Brain (organoid and tissue), 16 donors: ENCODE measurements at places on chromosomes 4 and X.

GRCh38 chr4:153838564-153838963, 49.7 kb upstream of the SFRP2 start:
- no peak for DNase-seq

- DNase-seq: no peak
Observed at GRCh38 chr4:48130100-48130499, 4.0 kb downstream of the TXK start.

DNA sequence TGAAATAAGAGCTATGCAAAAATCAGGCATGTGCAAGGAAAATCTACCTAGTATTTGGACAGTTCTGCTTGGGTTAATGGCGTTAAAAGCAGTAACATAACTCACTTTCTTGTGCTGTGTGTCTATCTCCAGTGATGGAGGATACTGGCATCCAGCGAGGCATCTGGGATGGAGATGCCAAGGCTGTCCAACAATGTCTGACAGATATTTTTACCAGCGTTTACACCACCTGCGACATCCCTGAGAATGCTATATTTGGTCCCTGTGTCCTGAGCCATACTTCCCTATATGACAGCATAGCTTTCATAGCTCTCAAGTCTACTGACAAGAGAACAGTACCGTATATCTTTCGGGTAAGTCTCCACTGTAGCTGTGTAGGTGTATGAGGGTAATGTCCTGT, 2.6 kb downstream of the PRDM8 start:
- no peak for DNase-seq

- DNase-seq: no peak
Observed at GRCh38 chrX:747176-747575, 116.6 kb downstream of the SHOX start.

- DNase-seq: no peak
Observed at GRCh38 chr4:88761342-88761741, 63.7 kb upstream of the NAP1L5 start.

- DNase-seq: peak; percentile 97
Observed at GRCh38 chr4:8010618-8011017, 71.0 kb upstream of the AFAP1 start.

GRCh38 chr4:131137196-131137595, 2011.9 kb upstream of the PCDH10 start:
- no peak for DNase-seq

- no peak for DNase-seq
Observed at GRCh38 chr4:111216791-111217190, 593.9 kb upstream of the PITX2 start.

DNA sequence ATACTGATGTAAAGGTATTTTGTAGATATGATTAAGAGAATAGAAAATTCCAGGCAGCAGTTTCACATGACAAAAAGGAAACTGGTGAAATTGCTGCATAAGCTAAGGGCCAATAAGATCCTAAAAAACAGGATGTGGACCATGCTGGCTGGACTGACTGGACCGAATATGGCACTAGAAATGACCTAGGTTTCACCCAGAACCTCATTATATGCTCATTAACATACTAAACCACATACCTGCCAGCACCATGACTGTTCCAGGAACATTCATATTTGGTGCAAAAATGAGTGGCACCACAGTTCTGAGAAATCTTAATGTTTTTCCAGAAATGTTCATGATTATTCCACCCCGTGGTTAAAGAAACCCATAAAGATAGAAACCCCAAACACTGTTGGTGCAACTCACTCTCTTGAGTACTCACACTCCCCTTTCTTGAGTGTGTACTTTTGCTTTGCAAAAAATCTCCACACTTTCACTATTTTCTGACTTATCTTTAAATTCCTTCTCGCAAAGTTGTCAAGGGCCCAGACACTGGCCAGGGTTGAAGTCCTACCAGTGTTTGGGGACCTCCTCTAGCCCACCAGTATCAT, 74.0 kb downstream of the FANCB start:
- DNase-seq: no peak

GRCh38 chr4:14087459-14087858, 459.9 kb upstream of the BOD1L1 start:
- no peak for DNase-seq

- DNase-seq: no peak
Observed at GRCh38 chrX:21960569-21961541, 20.3 kb downstream of the SMS start.

DNA sequence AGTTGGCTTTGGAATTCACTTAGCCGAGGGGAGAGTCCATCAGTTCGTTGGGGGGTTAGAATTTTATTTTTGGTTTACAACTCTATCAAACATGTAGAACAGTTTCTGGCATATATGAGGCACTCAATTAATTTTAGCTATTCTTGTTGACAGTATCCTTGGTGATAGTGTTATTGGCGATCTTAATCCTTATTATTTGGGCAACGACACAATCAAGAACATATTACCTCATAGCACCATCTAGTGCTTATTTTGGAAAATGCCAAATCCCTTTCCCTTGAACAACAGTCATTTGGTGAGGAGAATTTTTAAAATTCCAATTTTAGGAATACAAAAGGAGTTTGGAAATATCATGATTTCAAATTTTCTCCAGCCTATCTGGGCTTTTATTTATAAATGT, 17.9 kb upstream of the PGRMC1 start:
- DNase-seq: peak; percentile 63

DNA sequence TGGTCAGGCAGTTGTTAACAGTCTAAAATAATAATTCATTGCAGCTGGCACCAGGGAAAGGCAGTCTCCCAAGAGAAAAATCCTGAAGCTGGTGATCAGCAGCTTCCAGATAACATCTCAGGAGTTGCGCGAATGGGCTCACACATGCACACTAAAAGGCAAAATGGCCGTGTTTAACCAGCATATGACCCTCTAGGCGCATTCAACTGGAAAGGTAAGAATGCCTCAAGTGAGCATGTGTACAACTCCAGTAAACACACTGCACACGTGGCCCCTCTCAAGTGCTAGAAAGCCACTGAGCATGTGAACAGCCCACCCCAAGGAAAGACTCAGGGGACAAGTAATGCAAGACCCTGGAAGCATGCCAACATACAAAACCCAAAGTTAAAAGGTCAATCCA, 33.1 kb downstream of the STPG2 start:
- DNase-seq: no peak

- no peak for DNase-seq
Observed at GRCh38 chrX:22818061-22818460, 181.7 kb upstream of the DDX53 start.

- DNase-seq: no peak
Observed at GRCh38 chrX:42616981-42617380, 161.0 kb downstream of the PPP1R2C start.

DNA sequence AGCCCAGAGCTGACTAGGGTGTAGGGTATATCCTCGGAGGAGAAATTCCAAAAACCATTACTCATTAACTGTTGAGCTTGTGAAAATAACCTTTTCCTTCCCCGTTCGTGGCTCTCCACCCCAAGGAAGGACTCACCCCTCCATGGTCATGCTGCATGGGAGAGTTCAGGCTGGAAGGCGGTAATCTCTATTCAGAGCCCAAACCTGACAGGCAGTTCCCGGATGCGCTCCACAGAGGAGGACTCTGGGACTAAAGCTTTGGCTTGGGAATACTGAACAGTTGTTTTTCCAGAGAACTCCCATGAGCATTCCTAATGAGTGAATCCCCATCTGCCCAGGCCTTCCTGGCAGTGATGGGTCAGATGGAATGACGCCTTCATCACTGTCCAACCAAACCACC, 125.4 kb downstream of the BCOR start:
- no peak for DNase-seq

DNA sequence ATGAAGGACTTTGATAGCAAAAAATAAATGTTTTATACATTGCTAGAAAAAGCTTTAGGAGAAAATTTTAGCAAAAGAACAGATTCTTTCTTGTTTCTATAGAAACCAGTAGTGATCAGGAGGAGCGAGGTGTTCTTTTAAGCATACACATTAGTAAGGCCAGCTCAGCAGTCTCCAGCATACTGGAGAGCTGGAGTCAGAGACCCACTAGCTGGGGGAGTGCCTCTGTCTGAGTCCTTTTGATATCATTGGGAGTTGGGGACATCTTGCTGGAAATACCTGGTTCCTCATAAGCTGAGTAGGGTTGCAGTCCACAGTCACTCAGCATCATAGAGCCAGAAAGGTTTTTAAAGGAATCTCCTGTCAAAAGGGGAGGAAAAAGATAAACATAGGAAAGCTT, 67.4 kb downstream of the AFF2 start:
- DNase-seq: no peak

GRCh38 chr4:153634738-153635353, 49.2 kb upstream of the TLR2 start:
- DNase-seq: peak; percentile 21

DNA sequence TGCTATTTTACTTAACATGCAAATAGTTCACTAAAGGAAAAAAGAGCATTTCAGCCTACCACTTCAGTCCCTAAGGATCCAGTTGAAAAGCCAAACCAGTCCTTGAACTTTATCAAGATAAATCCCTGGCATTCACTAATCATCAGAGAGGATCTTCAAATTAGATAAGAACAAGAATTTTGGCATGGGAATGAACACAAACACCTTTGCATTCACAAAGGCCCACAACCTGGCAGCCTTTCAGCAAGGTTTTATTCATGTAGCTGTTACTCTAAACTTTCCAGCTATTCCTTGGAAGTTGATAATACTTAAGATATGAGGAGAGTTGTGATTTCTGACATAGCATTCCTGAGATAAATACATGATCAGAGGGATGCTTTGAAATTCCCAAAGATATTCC, 193.4 kb downstream of the LRBA start:
- no peak for DNase-seq

DNA sequence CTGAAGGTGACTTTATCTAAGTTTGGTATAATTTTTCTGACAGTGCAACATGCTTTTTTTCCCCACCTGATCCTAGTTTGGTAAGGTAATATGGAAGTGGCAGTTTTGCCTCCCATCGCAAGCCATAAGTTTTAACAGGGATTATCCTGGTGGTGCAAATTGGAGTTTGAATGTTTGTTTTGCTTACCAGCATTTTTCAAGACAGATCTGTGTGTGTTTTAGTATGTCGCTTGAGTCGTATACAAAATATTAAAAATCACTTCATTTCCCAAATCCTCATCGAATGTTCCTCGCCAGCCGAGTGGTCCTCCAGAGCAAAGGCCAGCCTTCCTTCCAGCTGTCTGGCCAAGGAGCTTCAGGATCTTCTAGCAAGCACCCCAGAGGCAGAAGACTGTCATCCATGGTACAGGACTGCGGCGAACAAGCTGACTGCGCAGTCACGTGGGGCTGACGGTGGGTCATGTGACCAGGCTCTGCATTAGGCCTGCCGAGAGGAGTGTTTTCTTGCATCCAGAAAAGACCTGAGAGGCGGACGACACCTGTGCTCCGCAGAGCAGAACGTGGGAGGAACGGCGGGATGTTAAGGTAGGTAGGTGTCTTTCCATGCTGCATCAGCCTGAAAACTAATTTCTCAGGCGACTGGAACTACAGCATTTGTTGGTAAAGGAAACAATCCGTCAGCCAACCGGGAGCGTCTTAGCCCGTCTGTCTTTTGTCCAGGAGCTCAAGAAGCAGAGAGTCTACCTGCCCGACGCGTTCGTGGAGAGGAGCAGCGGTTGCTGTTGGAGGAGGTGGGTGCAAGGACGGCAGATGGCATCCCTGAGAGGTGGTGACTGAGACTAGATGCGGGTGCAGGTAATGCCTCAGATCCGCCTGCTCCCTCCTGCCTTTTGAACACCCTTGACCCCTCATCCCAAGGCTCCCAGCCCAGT, at the start of gene GPRASP3:
GPRASP3 (plus strand) TSS at position 507 of the 932 bp plus-strand sequence. CDS start 28,253 bp downstream, outside the sequence.
- DNase-seq: peak; percentile 92

DNA sequence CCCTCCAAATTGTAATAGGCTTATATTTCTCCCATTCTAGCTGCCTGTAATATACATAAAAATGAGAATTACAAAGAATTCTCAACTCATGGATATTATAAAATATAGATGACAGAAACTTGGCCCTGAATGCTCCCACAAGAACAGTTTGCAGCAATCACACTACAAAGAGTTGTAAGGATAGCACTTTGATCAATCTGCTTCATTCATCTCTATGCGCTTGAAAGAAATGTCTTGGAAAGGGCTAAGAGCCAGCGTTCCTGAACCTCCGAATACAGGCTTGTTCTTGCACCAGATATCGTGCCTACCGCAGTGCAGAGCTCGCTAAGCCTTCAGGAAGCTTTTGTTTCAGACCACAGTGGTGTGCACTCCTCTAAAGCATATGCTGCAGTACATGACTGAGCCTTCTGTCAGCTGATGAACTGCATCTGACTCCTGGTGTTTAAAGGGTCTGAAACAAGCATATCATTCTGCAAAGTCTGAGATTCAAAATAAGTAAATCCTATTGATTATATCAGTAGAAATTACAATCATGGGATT, 417.6 kb upstream of the ZFP42 start:
- DNase-seq: no peak

GRCh38 chrX:124212622-124213021, 119.8 kb upstream of the TEX13D start:
- no peak for DNase-seq

GRCh38 chr4:146123231-146123630, 52.3 kb upstream of the LSM6 start:
- no peak for DNase-seq

DNA sequence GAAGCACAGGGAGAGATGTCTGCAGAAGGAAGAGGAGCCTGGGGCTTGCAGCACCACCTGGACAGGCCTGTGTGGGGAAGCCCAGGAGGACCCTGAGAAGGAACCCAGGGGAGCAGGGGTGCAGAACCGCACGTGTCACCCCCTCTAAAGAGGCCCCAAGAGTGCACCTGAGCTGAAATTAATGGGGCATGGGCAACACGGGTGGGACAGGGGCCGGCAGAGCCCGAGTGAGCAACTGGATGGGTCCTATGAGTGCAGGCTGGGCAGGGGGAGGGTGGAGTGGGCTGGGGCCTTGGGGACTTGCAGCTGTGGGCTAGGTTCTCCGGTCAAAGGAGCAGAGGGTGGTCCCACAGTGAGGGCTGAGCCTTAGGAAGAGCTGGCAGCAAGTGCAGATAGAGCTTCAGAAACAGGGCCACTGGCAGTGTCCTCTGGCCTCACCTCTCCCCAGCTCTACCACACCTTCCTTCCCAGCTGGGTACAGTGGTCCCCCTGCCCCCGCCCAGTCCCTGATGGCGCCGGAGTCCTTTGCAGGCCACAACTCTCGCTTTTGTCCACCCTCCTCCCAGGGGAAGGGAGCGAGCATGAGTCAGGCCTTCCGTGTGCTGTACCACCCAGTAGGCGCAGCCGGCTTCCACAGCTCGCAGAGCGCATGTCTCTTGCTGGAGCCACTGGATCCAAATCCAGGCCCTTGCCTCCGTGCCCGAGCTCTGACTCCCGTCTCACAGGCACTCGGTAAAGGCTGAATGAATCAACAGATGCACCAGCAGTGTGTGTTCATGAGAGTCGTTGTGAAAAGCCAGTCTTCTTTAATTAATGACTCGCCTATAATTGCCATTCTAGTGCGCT, 131.6 kb downstream of the HMX1 start:
- peak; percentile 16 for DNase-seq

DNA sequence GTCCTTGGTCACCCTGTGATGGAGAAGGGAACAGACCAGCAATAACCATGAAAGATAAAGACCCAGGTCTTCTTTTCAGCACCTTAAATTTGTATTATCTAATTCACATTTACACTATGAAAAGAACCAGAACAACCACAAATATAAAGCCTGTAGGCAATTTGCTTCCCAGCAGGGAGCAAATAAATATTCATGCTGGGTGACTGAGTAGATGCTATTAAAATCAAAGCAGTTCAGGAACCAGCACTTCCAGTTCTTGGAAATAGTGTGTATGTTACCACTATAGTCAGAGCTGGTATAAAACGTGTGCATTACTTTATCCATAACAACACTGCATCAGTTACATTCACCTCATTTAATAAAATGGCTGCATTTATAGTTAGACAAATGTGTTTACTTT, 177.8 kb upstream of the ETNPPL start:
- peak; percentile 58 for DNase-seq

- no peak for DNase-seq
Observed at GRCh38 chr4:174274436-174274835, 9.0 kb downstream of the FBXO8 start.
